ENCODE measurements at places on chromosomes 5 and 9.

GRCh38 chr5:141929398-141930058 lies 5.9 kb downstream of the DELE1 start:
- no peak for DNase-seq

DNA sequence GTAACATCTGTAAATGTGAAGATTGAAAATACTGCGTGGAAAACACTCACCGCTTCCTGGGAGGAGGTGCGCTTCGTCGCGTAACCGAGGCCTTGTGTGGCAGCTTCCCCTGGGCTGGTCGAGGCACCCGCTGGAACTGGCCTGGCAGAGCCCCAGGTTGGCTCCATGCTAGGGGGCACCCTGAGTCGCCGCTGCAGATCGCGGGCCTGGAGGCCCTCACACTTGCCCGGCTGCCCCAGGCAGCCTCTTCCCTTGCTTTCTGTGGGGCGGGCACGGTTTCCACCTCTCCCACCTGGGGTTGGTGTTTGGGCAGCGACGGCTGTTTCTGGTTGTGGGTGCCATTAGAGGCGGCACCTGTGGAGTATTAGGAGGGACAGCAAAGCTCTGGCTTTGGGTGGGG lies 852 bp downstream of the ZNF354C start:
- no peak for DNase-seq

DNA sequence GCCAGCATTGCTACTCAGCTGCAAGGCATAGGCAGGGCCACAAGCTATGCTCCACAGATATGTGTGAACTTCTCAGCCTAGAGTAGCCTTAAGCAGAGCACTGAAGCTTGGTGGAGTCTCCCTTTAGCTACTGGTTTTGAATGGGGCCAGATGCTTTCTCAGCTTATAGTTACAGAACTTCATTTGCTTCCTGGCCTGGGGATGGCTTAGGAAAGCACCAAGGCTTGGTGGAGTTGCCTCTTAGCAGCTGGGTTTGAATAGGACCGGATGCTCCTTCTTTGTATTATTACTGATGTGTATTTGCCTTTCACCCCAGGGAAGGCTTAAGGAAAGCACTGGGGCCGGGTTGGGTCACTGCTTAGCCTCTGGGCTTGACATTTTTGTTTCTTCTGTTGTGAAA lies 497.8 kb upstream of the SEMA6A start:
- no peak for DNase-seq

GRCh38 chr5:164203581-164204225 lies 698.3 kb downstream of the MAT2B start:
- no peak for DNase-seq

- DNase-seq: no peak
Measured at GRCh38 chr5:145903867-145904266, 31.1 kb upstream of the GRXCR2 start.

- peak; percentile 9 for DNase-seq
Measured at GRCh38 chr5:52560366-52560765, 227.3 kb upstream of the ITGA1 start.

GRCh38 chr5:149641000-149641576 lies 59.8 kb downstream of the ARHGEF37 start:
- no peak for DNase-seq

DNA sequence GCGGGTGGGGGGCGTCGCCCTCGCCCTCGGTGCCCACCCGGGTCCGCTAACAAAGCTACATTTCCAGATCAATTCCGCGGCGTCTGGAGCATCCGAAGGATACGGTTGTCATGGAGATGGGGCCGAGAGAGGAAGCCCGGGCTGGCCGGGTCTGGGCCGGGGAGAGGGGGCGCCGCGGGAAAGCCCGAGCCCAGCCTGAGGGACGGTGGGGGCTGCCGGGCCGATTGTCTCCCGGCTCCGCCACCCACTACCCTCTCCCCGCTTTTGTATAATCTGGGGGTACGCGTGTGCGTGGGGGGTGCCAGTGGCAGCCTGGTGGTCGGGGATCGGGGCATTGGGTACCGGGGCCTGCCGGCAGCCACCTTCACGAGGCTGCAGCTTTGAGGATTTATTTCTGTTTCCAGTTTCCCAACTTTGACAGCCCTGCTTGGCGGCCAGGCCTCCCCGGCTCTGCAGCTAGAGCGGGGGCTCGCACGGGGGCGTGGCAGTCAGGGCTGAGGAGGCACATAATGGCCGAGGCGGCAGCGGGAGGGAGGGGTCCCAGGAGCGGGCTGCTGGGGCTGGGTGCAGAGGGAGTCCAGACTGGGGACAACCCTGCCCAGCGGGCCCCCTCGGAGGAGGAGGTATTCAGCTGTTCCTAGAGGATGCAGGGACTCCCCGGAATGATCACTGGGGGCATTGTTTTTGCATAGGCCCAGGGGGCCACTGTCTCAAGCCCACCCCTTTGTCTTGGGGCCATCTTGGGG lies 626 bp downstream of the PSD2 start:
- no peak for DNase-seq

GRCh38 chr9:70105147-70105546 lies 61.5 kb downstream of the MAMDC2 start:
- DNase-seq: no peak

DNA sequence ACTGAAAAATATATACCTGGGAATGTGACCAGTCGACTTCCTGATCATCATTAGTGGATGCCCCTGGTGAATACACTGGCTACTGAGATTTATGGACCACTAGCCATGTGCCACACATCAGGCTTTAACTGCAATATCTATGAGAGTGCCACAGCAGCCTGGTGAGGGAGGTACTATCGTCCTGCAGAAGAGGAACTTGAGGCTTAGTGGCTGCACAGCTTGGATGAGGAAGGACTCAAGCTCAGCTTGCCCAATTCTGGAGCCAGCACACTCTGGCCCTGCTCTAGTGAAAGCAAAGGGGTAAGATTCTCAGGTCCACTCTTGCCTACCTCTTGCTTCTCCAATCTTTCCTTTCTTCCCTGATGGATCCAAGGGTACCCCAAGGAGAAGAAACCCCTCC lies 129.3 kb downstream of the ENTREP1 start:
- DNase-seq: no peak

GRCh38 chr5:10077791-10078545 lies 171.7 kb downstream of the ATPSCKMT start:
- no peak for DNase-seq

GRCh38 chr9:21668516-21668915 lies 133.9 kb upstream of the MTAP start:
- no peak for DNase-seq

- no peak for DNase-seq
Measured at GRCh38 chr9:85586684-85587083, 155.1 kb downstream of the AGTPBP1 start.

- no peak for DNase-seq
Measured at GRCh38 chr9:137643921-137644320, 25.1 kb downstream of the EHMT1 start.

- no peak for DNase-seq
Measured at GRCh38 chr9:88219601-88220000, 81.3 kb upstream of the SPATA31C2 start.

GRCh38 chr9:83472221-83472665 lies 66.0 kb downstream of the FRMD3 start:
- DNase-seq: no peak

DNA sequence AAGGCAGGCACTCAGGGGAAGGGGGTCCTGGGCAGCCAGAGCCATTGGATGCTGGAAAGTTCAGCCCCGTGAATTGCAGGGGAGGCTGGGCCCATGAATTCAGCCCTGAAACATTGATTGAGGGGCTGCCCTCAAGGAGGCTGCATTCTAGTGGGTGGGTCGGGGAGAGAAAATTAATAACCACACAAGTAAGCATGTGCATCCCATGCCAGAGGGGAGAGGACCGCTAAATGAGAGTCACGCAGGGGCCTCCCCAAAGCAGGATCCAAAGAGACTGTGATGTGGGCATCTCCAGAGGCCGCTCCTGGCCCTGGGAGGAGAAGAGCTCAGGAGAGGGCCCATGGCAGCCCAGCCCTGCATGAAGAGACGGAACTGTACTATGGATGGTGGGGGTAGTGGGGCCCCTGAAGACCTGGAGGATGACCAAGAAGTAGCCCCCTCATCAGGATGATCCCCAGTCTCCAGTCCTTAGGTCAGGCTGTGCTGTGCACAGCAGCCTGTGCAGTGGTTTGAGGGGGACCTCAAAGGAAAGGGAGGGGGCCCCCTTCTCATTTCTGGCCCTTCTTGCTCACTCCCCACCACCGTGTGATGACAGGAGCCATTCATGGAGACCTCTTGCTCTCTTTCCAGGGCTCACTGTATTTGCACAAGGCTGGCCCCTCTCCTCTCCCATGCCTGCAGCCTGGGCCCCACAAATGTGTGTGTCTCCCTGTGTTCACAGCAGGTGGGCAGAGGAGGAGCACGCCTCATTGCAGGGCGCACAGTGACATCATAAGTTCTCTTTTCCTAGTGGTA lies 233.6 kb upstream of the IRX1 start:
- DNase-seq: no peak

GRCh38 chr5:82692826-82693225 lies 384.4 kb downstream of the TMEM167A start:
- DNase-seq: no peak

GRCh38 chr9:135032868-135033460 lies 54.5 kb upstream of the OLFM1 start:
- no peak for DNase-seq

GRCh38 chr9:107639426-107639825 lies 149.9 kb upstream of the KLF4 start:
- DNase-seq: no peak

DNA sequence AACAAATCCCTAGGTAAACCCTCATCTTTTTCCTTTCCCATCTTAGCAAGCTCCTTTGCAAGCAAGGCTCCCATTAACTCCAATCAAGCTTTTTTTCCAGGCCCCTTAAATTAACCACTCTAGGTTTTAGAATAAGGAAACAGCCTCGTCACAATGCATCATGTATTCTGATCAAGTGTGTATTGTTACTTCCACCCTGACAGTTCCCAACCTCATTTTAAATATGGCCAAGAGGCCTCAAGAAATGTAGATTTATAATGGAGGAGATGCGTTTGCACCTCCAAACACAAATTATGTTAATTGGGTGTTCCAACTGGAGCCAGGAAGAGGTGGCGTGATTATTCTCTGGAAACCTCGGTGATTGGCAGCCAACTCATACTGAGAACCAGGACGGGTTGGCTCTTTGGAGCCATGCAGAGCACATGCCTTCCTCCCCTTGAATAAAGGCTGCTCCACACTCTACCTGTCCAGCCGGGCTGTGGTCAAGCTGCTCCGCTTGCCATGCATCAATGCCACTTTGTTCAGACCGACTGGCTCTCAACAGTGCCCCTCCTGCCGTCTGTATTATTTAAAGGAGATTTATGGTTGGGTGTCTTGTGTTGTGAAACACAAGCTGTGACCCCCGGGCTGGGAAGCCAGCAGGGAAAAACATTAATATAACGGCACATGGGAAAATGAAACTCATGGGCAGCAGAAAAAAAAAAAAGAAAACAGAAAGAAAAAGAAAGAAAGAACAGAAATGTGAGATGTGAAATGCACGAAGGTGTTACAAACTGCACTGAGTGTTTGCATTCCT lies 191.1 kb downstream of the EBF1 start:
- DNase-seq: no peak

DNA sequence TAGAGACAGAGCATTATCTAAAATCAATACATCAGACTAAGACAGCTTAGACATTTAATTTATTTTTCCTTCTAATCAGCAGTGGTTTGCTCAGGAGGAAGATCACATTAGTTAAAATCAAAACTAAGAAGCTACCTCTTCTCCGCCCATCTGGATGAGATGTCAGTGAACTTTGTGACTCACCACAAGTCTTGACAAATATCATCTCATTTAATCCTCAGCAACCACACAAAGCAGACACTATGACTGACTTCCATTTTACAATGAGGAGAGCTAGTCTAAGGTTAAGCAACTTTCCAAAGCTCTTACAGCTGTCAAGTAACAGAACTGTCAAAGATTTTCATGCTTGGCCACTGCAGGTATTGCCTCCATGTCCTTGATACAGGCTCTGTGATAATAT lies 289.5 kb downstream of the DEPDC1B start:
- no peak for DNase-seq

DNA sequence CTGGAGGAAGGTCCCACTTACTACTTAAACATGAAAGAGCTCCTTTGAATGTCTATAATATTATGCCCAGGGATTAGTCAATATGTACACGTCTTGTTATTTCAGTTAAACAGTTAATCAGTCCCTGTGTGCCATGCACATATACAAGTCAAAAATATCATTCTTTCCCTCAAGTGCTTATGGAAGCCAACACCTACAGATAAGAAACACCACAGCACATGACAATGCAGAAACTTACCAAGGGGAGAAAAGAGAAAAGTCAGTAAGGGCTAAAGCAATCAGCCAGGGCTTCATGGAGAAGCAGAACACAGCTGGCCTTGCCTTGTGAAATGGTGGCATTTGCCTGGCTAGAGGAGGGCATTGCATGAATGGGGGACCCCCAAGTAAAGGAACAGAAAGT lies 88.3 kb downstream of the SNCAIP start:
- no peak for DNase-seq

DNA sequence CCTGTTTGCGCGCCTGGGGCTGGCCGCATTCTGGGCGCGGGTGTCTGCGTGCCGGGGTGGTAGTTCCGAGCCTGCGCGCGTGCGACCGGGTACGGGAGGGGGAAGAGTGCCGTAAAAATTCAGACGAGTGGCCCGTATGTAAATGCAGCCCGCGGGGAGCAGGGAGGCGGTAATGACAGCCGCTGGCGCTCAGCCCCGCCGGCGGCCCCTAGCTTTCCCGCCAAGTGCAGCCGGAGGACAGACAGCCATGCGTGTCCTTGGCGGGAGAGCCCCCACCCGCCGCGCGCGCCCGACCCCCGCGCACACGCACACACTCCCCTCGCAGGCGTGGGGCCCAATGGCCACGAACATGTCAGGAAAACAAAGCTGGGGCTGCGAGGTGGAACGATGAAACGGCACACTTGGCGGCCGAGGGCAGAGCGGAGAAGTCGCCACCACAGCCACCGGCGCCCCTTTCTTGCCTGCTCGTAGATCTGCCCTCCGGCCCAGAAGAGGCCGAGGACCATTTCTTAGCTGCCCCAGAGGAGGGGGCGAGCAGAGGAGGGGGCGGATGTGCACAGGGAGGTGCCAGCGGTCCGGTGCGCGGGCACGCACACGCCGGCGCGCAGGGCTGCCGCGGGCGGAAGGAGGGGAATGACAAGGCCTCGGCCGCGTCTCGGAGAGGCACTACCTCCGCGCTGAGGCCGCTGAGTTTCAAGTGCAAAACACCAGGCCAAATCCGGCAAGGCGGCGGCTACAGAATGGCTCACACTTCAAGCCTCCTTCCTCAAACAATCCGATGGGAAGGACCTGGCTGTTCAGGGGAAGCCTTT lies 208.4 kb downstream of the MEF2C start:
- DNase-seq: no peak

GRCh38 chr9:89153232-89154017 lies 25.2 kb downstream of the SHC3 start:
- DNase-seq: no peak

DNA sequence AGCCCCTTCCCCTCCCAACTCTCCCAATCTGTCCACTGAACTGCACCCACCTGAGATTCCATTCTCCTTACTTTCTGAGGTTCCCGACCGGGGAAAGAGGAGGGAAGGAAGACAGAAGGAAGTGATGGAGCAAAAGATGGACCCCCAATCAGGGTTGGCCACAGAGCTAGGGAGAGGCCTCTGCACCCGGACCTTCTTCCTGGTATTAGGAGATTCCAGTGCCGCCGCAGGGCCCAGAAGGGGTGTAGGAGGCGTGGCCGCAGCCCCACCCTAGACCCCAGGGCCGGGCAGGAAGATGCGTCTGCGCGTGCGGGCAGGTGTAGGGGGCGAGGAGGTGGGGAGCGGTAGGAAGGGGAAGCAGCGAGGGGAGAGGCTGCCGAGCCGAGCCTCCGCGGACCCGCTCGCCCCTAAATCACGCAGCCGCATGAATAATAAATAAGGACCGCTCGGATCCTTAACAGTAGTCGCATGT lies 104.2 kb upstream of the MVB12B start:
- no peak for DNase-seq

- DNase-seq: no peak
Measured at GRCh38 chr5:90792725-90793124, 234.1 kb downstream of the ADGRV1 start.

GRCh38 chr5:60520451-60521227 lies 179.3 kb downstream of the DEPDC1B start:
- no peak for DNase-seq
